ENCODE measurements at places on chromosomes 6 and 20.

- DNase-seq = no peak
Measured at GRCh38 chr6:31121131-31121790, 1.0 kb upstream of the CDSN start.

DNA sequence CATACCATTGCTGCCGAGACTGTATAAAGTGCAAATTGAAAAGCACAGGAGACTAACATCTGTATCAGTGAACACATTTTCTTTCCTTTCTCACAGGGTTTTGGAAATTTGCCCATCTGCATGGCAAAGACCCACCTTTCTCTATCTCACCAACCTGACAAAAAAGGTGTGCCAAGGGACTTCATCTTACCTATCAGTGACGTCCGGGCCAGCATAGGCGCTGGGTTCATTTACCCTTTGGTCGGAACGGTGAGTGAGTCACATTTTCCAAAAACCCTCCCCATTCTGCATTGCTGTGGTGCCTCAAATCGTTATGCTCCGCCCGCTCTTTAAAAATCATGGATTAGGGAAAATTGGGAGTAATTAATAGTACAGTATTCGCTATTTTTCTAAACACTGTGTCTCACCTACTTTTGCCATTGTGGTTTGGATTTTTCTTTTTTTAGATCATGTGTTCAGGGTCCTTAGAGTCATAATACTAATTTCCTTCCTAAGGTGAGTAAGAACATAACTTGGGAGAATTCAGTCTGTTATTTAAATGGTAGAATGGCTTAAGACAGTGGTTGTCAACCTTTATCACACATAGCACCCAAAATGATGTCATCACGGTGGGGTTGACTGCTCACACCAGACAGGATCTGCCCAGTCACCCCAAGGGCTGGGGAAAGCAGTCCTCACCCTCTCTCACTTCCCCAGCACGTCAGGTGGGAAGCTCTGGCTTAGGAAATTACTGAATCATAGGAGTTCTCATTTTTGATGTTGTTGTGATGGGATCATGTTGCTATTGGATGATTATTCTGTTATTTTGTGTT lies 171.6 kb downstream of the MTHFD1L start:
- DNase-seq = no peak

DNA sequence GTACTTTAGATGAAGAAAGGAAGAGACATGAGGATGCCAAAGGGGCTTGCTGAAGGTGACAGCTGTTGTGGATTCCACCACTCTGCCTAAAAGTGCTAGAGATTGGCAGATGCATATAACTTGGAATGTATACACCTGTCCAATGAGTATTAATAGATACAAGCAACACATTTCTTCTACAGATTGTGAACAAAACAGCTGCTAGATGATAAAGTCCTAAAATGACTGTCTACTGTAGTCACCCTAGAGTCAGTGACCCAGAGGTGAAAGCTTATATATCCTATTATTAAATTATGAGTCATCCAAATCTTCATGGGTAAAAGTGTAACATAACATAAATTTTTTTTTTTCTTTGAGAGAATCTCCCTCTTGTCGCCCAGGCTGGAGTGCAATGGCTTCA lies 5.2 kb downstream of the RNF217 start:
- DNase-seq = peak; percentile 11

DNA sequence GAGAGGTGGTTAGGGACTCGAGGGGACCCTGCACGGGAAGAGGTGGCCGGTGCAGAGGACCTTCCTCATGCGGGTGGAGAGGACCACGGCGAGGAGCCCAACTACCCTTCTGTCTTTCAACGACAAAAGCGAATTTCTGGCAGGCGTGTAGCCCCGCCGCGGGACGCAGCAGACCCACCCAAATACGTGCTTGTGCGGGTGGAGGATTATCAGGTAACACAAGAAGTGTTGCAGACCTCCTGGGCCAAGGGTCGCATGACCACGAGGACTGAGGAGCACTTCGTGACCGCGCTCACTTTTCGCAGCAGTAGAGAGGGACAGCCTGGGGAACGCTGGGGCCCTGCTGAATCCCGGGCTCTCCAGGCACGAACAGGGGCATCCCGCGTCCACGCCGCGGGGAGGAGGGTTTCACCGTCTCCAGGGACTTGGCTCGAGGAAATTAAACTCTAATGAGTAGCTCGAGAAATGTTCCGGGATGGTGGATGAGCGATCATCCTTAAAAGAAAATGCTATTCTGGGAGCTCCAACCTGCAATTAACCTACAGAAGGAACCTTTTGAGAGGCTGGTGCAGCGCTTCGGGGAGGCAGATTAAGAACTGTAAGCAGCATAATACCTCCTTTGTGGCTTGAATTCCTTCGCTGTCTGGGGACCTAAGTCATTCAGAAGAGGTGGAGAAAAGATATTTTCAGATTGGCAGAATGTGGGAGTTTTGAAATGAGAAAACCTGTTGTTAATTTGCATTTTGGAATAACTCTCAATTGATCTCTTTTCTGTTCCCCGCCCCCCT lies 804 bp downstream of the C6orf141 start:
- DNase-seq = no peak

DNA sequence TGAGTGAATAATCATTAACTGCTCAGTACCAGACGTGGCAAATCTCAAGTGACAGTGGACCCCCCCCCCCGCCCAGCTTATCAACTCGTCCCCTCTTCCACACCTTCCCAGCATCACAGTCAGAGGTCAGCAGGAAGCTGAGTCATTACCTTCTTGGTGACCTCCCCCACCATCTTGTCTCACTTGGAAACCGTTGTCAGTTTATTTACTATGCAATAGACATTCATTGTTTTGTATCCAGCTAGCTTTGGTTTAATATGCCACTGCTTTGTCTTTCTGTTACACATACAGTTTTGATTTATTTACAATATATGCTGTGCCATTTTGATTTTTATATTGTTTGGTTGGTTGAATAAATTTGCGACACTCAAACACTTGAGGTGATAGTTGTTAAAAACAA lies 158.1 kb downstream of the QKI start:
- DNase-seq = no peak

DNA sequence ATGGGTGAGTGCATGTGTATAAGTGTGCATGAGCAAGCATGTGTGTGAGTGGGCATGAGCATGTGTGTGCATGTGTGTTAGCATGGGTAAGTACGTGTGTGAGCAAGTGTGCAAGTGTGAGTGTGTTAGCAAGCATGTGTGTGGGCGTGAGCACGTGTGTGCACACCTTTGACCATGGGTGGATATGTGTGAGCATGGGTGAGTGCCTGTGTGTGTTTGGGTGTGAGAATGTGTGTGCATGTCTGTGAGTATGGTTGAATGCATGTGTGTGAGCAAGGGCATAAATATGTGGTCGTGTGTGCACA lies 84.6 kb downstream of the DLL1 start:
- DNase-seq = no peak

DNA sequence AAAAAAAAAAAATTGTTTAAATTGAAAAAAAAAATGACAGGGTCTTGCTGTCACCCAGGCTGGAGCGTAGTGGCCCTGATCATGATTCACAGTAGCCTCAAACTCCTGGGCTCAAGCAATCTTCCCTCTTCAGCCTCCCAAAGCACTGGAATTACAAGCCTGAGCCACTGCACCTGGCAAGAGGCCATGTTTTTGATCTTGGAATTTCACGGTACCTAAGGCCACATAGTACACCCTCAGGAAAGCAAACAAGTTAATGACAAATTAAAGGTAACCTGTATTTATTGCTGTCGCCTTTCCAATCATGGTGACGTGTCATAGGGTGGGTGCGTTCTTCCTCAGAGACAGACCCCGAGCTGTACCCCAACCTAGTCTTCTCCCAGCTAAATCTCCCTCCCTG lies 79.2 kb downstream of the LINC00237 start:
- DNase-seq = no peak

DNA sequence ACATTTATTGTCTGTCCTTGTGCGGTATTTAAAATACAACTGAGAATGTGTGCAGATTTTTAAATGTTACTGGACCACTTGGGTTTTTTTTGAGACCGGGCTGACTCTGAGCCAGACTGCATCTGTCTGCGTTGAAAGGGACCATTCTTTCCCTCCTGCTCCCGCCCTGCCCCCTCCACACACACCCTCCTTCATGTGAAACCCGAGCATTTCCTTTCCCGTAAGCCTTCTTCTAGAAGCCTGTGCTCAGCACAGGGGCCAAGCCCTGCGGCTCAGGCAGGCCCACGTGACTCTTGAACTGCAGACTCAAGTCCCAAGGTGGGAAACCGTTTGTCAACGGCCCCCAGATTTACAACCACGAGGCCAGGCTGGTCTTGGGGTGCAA lies 82.7 kb upstream of the FOXC1 start:
- DNase-seq = peak; percentile 30

DNA sequence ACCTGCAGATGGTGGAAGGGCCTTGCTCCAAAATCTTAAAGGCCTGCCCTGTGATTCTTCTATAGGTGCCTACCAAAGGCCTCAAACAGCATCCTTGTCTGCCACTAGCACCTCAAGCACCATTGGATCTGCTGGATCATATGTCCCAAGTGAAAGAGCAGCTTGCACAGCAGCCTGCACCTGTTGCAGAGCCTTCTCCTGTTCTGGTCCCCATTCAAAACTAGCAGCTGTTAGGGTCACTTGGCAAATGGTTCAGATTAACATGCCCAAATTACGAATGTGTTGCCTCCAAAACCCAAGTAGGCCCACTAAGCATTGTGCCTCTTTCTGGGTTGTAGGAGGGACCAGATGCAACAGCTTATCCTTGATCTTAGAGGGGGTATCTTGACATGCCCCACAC lies 99.6 kb upstream of the F13A1 start:
- DNase-seq = no peak

- no peak for DNase-seq
Measured at GRCh38 chr6:116395647-116396046, 24.9 kb downstream of the DSE start.

DNA sequence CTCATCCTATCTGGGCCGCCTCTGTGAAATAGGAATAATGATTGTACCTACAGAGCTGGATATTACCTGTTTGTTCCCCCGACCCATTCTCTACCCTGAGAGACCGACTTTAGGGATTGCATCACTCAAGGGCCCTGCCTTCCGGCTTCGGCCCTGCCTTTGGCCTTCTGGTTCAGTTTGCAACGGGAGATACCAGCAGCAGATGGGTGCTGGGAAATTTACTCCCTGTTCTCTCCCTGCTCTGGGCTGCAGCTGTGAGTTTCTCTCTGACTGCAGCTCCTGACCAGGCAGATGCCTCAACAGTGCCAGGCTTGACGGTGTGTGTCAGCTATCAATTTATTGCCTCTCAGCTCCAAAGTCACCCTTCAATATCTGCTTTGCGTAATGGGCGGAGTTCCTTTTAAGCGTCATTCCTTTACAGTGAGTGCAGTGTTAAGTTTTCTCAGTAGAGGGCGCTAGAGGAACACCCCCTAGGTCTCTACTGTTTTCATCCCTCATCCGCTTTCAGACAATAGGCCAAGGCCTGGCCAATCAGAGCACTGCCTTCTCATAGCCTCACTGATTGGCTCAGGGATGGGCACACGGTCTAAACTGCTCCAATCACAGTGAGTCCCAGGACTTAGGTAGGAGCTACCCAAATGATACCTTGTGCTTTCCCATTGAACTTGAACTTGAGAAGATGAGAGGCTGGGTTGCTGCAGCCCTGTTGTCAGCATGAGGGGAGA lies 30.0 kb downstream of the KCNG1 start:
- peak; percentile 73 for DNase-seq
